ENCODE measurements at places on chromosomes 12 and 14.

DNA sequence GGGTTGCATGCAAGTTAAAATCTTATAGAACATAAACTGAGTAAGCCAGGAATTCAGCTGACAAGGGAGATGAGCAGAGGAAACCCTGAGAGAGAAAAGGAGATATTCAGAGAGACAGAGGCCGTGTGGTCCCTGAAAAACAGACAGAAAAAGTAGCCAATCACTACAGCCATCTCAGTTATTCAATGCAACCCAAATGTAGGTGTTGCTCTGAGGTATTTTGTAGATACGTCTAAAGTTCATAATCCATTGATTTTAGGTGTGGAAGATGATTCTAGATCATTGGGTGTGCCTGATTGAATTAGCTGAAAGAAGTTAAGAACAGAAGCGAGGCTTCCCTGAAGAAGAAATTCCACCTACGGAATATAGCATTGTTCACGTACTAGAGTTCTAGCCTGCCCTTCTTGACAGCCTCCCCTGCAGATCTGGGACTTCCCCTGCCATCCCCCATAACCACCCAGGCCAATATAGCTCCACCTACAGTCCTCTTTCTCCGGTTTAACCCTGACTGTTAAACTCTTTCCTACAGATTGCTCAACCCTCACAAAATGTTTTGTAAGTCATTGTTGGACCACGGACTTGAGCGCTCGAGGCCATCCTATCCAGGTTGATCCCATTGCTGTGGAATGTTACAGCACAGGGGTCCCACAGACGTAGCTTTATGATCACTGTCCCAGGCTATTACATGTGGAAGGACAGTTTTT lies 21.7 kb downstream of the AICDA start:
- DNase-seq: peak; percentile 85

GRCh38 chr14:91252871-91253794 lies 8.6 kb upstream of the GPR68 start:
- peak; percentile 52 for DNase-seq

DNA sequence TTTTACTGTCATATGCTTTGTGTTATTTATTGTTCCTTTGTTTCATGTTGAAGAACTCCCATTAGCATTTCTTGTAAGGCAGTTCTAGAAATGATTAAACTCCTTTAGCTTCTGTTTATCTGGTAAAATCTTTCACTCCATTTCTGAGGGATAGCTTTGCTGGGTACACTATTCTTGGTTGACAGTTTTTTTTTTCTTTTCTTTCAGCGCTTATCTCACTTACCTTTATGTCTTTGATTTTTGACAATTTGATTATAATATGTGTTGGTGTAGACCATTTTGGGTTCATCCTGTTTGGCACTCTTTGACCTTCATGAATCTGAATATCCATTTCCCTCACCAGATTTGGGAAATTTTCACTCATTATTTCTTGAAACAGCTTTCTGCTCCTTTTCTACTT lies 16.2 kb downstream of the FBXO33 start:
- DNase-seq: no peak

GRCh38 chr12:100576331-100577036 lies 3.0 kb downstream of the GAS2L3 start:
- peak; percentile 65 for DNase-seq

- no peak for DNase-seq
These were observed 139.5 kb upstream of the AMIGO2 start for GRCh38 chr12:47219243-47219642.

DNA sequence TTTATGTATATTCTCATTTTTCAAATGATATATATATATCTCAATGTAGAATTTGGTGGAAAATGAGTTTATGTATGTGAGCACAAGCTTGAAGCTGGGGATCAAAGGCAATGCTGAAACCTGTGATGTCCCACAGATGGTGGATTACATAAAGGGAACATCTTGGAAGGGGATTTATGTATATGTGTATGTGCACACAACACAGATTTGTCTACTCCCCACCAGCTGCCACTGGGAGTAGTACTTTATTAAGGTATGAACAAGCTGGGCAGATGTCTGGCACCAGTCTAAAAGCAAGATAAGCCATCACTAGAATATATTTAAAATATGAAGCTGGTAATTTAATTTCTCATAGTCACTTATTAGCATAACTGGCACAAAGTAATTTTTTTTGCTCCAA lies 895.6 kb downstream of the SLC6A15 start:
- no peak for DNase-seq

DNA sequence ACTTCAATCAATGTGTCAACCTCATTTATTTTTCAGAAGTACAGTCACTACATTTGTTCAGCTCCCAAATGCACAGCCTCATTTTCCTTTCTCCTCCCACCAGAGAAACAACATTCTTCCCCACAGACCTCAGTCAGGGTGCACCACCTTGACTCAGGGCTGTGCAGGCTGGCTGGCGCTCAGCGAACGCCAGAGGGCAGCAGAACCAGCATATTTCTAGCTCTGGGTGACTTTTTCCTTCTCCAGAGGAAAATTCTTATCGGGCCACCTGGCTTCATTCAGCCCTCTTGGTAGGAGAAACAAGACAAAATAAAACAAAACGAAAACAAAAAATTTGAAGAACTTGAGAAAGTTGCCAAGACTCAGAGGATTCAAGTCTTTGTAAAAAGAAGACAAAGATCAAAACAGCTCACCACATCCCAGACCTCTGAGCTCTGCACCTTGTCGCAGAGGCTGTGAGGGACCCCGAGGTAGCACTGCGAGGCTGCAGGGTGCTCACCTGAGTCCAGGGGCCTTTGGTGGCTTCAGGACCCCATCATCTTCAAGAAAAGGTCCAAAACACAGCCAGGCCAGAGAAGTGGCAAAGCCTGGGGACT lies 33.7 kb downstream of the PAH start:
- DNase-seq: peak; percentile 46

GRCh38 chr14:100241279-100241678 lies 2.3 kb downstream of the YY1 start:
- DNase-seq: no peak

- peak; percentile 99 for DNase-seq
These were observed at the start of gene GIT2 for GRCh38 chr12:109995686-109996482. GIT2 (minus strand) TSS chr12:109996368; CDS start chr12:109996224, 144 bp downstream.

- no peak for DNase-seq
These were observed 17.9 kb upstream of the MGST1 start for GRCh38 chr12:16329594-16329993.

DNA sequence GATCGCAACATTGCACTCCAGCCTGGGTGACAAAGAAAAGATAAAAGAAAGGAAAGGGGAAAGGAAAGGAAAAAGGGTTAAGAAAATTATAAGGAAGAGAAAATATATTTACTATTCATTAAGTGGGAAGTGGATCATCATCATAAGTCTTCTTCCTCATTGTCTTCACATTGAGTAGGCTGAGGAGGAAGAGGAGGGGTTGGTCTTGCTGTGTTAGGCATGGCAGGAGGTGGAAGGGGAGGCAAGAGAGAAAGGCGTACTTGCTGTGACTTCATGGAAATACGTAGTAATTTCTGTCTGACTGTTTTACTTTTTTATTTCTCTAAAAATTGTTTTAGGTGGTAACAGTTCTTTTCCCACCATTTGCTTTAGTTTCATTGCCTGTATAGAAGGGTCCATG lies 26.2 kb downstream of the FAM177A1 start:
- DNase-seq: no peak

- DNase-seq: peak; percentile 54
These were observed 26.8 kb downstream of the TMEM63C start for GRCh38 chr14:77208291-77208978.

DNA sequence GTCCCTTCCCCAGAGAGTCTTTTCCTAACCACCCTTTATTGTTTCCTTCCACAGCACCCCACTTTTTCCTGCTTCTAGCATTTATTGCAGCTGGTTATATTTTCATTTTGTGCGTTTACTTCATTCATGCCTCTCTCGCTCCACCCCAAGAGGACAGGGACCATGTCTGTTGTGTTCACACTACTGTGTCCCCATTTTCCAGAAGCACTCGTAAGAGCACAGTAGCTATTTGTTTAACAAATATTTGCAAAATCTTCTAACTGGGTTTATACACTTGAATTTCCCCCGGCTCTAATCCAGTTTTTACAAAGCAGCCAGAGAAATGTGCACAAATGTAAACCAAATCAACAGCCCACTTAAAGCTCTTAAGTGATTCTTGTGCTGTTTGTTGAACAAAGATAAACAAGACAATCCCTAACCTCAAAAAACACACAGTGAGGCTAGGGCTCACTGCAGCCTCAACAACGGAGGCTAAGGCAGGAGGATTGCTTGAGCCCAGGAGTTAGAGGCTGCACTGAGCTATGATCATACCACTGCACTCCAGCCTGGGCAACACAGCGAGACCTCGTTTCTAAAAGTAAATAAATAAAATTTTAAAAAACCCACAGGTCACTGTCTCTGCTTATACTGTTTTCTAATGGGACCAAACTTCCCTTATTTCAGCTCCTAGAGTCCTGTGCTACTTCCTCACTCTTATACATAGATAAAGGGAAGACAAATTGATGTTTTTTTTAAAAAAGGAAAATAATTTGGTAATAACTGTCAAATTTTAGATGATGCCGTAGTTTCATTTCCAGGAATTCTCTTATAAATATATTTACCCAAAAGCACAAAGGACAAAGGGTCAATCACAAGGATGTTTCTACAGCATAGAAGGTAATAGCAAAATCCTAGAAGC lies 6.6 kb upstream of the ABCD4 start:
- DNase-seq: no peak

- DNase-seq: peak; percentile 76
These were observed 92.7 kb upstream of the DNM1L start for GRCh38 chr12:32586390-32586789.

GRCh38 chr12:52369809-52370208 lies 2.5 kb upstream of the KRT85 start:
- DNase-seq: no peak

GRCh38 chr14:29078810-29079522 lies 312.4 kb downstream of the FOXG1 start:
- no peak for DNase-seq

- DNase-seq: no peak
These were observed 200.9 kb upstream of the CAND1 start for GRCh38 chr12:67068204-67068731.

- no peak for DNase-seq
These were observed 105.7 kb downstream of the PLEKHA5 start for GRCh38 chr12:19234981-19235871.

DNA sequence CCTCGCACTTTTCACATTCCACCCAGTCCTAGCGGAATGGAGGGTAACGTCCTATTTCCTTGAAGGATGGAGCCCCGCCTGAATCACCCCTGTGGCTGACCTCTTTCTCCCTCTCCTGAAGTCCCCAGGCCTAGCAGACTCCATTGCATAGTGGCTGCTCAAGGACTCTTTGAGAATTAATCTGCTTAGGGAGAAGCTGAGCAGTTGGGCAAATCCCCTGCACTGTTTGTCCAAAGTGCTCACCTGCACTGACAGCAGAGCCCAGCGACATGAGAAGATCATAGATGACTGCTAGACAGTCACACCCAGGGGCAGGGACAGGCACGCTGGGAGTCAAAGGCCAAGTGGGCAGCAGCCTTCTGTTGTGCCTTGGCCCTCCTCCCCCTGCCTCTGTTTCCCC lies 37.7 kb upstream of the DICER1 start:
- DNase-seq: no peak

DNA sequence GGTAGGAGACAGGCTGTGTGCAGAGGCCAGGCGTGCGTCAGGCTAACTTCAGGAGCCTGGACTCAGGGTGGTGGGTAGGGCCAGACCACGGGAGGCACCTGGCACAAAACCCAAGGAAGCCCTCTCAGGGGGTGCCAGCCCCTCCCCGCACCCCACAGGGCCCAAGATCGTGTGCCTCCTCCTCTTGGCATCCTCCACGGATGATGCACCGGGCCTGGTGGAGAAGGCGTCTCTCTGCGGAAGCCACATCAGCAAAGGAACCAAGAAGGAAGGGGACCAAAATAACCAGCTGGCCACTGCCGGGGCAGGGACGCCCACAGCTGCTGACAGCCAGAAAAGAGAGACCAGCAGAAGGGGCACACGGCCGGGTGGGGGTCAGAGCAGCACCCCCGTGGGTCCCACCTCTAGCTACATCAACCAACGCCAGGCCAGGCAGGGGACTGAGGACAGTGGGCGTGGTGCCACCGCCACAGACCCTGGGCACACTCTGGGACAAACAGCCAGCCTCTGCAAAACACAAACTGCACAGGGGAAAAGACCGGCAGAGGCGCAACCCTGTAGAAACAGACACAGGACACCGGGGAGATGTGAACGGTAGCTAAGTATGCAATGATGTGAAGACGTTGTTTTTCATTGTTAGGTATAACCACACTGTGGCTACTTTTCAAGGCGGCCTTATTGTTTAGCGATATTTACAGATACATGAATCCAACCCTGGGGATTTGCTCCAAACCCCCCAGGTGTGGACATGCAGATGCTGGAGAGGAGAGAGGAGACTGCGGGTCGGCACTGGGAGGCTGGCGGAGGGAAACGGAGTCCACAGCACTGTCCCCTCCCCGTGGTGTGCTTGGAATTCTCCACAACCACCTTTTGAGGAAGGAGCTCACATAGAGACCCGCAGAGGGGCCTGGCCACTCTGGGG lies 26.1 kb upstream of the C14orf180 start:
- DNase-seq: no peak

DNA sequence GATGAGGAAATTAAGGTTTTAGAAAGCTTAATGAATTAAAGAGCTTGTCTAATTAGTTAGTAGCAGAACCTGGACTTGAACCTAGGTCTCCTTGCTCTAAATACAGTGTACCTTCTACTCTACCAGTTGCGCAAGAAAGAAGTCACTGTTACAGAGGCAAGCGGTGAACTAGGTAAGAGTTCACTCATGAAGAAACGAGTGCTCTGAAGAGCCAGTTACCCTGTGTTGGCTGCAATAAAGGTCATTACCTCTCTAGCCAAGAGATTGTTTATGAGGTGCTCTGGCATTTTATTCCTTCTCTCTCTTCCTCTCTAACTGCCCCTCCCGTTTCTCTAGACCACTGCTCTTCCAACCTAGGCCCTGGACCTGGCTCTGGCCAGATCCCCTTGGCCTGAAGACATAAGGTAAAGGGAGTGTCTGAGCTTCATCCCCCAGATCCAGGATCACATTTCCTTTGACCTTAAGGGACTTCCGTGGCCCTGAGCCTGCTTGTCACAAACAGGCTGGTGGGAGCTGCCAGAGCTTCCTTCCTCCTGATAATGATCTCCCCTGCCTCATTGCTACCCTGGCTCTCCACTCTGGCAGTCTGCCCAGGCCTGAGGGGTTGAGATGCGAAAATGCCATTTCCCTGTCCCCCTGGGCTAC lies 1.9 kb downstream of the RNASE7 start:
- DNase-seq: peak; percentile 80

Measured in NB4 (cell line).